ENCODE measurements at places on chromosomes 12 and 14.

DNA sequence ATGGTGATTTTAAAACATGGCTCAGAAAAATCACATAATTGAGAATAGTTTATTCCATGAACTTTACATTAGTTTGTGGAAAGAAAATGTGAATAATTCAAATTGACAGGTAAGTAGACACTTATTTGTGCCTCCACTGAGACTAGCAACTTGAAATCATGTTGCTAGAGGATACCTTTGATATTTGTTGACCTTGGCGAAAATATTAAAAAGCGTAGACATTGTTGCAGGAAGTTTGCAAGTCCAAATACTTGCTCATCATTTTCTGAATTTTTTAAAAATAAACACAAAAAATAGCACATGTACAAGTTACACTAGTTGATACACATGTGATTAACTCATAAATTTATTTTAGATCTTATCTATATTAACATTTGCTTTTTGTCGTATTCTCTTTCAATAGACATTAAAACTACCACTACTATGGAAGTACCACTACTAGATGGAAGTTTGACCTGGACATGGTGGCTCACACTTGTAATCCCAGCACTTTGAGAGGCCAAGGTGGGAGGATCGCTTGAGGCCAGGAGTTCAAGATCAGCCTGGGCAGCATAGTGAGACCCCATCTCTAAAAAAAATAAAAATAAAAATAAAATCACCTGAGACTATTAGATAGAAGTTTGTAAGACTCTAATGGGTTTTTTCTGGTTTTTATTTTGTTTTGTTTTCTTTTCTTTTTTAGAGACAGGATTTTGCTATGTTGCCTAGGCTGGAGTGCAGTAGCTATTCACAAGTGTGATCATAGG is 24.3 kb downstream of the VEZT start:
- no peak for DNase-seq

DNA sequence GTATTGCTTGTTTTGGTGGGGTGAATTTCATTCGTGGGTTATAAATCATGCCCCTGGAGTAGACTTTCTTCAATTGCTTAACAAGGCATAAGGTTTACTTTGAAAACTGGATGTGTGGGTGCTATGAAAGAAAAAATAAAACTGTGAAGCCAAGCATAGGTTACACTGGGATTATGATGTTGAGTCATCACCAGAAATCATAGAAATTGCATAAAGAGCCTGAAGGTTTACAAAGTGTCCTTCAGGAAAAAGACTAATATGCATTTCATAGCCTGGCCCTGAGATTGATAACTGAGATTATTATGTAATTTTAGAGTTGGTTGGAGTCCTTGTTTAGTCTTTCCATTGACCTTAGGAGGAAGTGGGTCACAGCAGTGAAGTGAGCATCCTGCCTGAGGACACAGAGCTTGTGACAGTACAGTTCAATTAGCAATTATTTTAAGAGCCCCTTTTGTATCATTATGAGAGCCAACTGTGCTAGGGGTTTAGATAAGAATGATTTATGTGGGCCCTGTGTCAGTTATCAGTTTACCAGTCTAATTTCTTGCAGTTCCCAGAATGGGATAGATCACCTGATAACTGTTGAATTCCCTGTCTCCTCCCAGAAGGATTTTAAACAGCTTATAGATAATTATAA is 13.6 kb downstream of the LRRK2 start:
- no peak for DNase-seq

DNA sequence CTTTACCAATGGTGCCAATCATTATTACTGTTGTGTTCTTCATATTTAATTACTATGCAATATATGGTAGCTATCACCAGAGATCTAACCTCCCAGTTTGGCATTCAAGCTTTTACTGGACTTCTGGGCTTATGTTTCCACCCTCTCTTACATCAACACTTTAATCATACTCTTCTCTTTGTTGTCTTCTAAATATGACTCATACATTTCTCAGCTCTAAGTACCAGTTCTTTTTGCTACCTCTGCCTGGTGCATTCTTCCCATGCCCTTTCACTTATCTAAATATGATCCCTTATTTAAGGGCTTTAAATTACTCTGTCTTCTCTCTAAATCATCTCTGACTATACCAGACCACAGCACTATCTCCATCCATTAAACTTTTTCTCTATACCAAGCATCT is 246.1 kb upstream of the CCDC196 start:
- DNase-seq, result no peak

DNA sequence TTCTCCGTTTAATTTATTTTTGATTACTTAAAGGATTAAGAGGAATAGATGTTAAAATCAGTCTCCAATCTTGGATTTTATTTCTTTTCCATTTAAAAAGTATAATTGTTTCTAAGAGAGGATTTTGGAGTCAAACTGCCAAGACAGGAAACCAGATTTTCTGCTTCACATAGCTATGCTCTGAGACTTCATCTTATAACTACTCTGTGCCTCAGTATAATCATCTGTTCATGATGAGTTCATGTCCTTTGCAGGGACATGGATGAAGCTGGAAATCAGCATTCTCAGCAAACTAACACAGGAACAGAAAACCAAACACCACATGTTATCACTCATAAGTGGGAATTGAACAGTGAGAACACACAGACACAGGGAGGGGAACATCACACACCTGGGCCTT is 9.0 kb upstream of the TAS2R31 start:
- no peak for DNase-seq

DNA sequence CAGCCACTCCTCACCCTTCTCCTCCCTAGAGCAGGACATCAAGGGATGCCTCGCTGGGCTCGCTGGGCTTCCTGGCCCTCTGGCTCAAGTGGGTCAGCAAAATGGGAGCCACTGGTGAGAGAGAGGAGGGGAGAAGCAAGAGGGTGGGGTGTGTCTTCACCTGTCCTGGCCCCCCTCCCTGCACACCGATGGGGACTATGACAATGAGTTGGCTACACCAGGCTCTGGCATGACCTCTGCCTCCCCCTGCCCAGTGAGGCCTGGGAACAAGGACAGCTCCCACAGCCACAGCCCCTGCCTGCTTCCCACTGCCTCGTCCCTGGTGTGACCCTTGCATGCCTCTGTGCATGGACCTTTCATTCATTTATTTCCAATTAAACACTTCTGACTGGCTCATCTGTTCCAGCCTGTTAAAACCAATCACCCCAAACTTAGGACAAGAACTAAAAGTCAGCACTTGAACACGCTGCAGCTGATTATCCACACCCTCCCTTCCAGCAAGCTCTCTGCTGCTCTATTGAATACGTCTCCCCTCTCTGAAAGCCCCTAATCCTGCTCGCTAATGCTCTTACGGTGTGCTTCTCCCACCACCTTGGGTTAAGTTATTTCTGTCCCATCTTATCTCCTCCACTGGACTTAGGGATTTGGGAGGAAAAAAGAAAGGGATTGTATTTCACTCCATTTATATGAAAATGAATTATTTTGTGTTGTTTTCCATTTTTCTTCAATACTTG is 5.8 kb upstream of the PPP2R5C start:
- no peak for DNase-seq

DNA sequence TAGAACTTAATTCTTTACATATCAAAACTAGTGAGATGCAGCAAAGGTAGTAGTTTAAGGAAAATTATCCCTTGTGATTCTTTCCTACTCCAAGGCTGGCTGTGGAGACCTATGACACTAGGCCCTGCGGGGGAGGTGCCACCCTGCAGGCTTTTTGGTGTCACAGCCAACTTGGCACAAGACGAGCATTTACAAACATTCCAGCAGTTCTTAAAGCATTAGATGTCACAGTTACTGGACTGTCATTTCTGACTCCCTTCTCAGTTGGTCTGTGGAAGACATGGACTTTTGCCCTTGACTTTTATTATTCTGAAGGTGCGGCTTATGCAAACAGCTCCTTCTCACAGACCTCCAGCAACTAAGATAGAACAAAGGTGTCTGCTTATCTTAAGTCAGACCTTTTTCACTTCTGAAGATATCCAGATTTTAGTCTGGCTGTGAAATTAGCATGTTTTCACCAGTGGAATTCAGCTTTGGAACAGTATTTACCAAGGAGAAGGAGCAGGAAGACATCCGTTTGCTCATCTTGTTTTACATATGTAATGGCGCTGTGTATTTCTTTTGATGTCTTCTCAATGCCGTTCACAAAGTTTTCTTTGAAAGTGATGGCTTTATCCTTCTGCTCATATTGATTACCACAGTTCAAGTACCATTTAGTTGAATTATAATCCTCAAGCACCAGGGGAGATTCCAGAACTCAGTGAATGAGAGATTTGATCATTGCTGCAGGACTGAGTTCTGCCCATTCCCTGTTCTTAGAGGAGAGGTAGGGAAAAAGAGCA is 17.9 kb downstream of the SRGAP1 start:
- DNase-seq, result no peak

GRCh38 chr12:101777978-101778377 is 38.7 kb upstream of the SYCP3 start:
- DNase-seq, result no peak

DNA sequence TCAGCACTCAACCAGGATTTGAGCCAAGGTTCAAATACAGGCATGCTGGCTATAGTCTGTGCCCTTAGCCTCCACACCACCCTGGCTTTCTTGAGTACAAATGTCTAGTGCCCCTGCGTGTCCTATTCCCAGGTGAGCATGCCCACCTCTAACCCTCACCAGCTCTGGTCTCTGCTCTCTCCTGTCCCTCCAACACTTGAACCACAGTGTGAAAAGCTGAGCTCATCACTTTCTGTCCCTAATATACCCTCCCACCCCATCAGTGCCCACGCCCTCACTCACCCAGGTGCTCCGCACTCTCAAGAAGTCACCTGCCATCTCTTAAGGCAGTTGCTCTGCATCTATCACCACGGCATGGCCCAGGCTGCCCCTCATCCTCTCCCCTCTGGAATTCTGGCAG is 7.0 kb upstream of the KRT71 start:
- no peak for DNase-seq

DNA sequence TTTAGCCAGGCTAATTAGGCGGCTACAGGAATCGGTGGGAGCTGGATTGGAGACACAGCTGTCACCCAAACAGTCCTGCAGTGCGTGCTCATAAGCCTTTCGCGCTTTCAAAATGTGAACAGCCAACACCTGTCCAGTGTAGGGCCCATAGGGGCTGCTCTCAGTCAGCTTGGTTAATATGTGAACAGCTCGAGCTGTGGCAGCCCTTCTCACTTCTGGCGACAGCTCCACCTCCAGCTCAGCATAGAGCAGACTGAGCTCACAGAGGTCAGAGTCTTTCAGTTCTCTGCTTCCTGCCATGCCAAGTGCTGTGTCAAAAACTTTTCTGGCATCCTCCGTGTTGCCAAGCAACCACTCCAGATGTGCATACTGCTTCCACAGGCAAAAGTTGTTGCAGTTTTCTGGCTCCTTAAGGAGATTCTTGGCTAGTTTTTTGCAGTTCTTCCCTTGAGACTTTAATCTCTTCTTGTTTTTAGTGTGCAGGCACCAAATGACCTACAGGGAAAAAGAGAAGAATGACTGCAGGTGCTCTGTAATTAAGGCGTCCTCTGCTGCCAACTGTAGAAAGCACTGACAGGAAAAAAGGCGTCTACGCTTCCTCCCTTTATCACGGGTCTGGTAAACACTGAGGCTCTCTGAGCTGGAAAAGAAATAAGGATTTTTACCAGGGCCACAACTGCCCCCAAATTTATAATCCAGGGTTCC is 32.5 kb downstream of the PSMC1 start:
- no peak for DNase-seq

GRCh38 chr12:25745281-25745680 is 192.2 kb upstream of the LMNTD1 start:
- no peak for DNase-seq

DNA sequence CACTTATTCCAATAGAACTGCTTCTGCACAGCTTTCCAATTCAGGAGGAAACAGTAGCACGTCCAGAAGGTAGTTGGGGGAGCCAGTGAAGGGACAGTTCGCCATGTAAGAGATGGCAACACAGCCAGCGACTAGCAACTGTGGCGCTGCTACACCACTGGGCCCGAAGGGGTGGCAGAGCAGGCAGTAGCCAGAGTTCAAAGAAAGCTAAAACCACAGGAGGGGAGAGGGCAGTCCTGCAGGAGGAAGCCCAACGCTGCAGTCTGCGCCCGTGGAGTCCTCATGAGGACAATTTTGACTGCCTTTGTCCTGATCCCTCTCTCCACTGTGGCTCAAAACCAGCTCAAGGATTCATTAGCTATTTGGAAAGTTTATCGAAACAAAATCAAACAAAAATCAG is 591.2 kb downstream of the VRK1 start:
- DNase-seq, result no peak

DNA sequence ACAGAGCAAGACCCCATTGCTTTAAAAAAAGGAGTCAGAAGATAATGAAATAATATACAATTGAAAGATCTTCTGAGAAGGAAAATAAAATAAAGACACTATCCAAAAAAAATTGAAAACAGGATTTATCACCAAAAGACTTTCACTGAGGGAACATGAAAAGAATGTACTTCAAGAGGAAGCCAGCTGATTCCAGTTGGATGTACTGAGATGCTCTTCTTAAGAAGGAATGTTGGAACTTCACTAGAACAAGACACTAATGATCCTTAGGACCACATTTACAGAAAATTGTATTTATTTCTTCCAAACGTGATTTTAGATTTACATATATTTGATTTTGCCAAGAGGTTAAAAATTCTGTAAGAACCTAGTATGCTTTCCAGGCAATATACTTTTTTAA is 65.6 kb upstream of the CNOT2 start:
- DNase-seq, result no peak

GRCh38 chr14:76998910-76999309 is 29.6 kb downstream of the IRF2BPL start:
- DNase-seq, result no peak

DNA sequence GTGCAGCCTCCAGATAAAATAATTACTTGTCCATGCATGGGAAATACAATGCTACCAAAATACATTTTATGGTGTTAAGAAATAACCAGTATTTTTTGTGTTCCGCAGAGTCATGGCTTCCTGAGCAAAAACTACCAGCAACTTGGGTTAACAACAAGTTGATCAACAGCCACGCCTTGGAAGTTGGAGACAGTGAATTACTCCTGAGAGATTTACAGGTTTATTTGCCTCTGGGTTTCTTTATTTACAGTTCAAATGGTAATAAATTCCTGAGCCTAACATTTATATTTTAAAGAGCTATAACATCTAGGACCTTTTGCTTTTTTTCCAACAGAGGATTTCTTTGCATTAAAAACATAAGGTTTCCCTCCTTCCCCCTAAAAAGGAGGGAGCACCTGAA is 194.0 kb downstream of the IPO8 start:
- DNase-seq, result no peak

GRCh38 chr14:25904446-25904845 is 693.4 kb downstream of the NOVA1 start:
- no peak for DNase-seq

- no peak for DNase-seq
These were observed 29.1 kb downstream of the JDP2 start for GRCh38 chr14:75456997-75457335.

Measured in Jurkat, Clone E6-1 (cell line).